Daoy (cell line): ENCODE measurements at places on chromosomes 3 and 15.

GRCh38 chr3:57512166-57512565 is 32.0 kb downstream of the DNAH12 start:
- no peak for DNase-seq

DNA sequence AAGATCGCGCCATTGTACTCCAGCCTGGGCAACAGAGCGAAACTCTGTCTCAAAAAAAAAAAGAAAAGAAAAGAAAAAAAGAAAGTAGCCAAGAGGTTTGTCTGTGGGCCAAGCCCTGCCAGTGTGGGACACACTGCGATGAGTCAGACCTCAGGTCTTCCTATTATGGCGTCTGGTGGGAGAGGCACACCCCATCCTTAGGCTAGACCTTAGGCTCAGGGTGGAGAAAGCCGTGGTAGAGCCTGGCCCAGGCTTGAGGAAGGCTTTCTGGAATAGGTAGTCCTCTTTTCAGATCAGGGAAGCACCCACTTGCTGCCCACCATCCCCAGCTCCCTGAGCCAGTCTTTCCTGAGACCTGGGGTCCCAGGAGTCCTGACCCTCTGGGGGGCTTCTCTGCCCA is 6.0 kb downstream of the HEMK1 start:
- peak; percentile 46 for DNase-seq

DNA sequence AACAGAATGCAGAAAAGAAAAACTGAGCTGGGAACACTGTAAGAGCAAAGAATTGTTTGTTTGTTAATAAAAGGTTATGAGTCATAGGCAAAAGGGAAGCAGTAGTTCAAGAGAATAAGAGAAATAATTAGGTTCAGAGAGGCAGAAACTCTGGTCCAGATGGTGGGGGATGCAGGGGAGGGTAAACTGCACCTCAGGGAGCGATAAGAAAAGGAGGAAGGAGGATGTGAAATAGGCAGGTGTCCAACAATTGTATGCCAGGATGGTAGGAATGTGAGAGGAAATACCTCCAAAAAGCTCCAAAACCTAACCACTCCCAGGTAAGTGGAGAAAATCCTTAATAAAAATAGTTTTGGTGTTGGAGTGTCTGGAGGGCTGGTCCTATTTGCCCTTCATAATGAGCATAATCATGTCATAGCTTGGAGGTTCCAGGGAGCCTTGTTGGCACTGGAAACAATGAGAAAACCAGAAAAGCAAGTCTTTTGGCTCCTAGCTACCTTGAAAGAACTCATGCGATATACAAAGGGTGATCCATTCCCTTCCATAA is 405.4 kb upstream of the TBL1XR1 start:
- no peak for DNase-seq

- no peak for DNase-seq
Measured at GRCh38 chr3:18657858-18658820, 233.0 kb upstream of the SATB1 start.

GRCh38 chr15:77749236-77749997 is 116.7 kb upstream of the LINGO1 start:
- no peak for DNase-seq

DNA sequence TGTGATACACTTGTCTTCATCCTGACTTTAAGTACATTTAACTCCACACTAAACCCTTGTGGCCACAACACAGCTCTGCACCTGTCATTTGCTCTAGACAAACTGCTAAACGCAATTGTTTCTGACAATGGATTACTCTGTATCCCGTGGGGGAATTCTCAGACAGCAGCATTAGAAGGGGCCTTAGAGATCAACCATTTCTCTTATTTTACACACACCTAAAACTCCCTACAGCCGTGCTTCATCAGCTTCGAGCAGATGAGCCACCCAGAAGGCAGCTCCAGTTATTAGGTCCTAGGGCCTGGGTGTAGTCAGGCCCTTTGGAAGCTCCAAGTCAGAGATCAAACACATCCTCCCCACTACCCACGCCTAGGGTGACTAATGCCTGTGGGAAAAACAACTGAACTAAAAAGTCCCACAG is 1.3 kb upstream of the IL12A start:
- peak; percentile 58 for DNase-seq

DNA sequence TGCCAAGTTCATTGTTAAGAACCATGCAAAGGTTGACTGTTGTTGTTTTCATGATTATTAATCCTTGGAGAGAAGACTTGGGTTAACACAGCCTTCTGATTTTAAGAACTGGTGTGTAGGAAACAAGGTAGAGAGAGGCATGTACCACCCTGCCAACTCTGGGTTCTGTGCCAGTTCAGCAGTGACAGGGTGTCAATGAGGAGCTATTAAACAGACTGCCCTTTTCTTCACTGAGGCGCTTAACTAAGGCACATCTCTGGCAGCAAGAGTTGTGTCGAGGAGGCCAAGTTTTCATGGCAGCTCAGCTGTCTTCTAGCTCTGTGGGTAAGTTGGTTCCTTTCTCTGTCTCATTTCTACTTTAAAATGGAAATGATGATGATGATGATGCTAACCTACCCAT is 117.6 kb downstream of the FEZF2 start:
- DNase-seq = no peak

- peak; percentile 41 for DNase-seq
Measured at GRCh38 chr3:149879872-149880271, 66.9 kb downstream of the RNF13 start.

DNA sequence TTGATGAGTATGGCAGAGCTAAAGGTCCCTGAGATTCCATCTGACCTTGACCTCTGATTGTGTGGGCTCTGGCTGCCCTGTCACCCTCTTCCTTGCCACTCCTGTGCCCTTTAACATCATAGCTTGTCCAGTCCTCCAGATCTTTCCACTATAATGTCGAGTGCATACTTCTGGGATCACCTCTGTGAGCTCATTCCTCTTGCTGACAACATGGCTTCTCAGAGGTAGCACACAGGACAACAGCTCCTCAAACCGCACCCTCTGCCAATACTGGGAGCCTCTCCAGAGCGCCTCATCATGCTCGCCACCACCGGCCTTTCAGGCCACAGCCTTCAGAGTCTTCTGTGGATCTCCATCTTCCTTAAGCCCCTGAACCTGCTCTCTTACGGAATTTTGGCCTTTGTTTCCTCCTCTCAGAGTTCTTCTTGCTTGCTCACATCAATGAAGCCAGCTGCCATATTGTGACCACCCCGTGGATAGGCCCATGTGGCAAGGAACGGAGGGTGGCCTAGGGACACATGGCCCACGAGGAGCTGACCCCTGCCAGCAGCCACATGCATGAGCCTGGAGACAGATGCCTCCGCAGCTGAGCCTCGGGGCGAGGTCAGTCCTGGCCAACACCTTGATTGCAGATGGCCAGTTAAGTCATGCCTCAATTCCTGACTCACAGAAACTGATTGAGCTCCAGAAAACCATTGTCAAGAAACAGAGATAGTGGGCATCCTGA is 31.1 kb downstream of the PLA2G4D start:
- DNase-seq = no peak

DNA sequence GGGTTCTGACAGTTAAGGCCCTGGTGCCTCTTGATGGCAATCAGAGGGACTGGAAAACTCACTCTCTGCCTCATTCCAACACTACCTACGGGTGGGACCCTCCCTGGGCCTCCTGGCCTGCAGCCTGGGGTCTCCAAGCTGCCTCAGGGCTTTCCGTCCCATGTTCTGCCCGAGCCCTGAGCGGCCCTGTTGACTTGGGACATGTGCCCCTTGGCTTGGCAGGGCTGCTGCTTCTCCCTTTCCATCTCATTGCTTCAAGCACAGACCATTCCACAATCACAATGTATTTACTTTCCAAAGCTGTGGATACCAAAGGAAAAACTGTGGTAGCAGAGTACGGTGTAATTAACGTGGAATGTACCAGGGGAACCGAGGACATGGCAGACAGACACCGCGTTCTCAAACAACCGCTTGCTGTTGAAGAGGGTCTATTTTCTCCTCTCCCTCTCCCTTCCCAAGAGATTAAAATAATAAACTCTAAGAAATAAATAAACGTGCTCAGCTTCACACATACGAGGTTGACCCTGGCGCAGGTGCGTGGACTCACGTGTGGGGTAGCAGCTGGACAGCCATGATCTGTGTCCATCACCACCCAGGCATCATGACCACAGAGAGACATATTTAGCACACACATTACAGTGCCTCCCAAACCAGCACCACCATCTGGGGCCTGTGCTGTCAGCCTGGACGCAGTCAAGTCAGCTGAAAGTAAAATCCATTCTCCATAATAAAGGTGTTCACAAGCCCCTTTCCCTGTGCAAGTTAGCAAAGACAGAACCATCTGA is 172.0 kb downstream of the XXYLT1 start:
- DNase-seq = no peak

DNA sequence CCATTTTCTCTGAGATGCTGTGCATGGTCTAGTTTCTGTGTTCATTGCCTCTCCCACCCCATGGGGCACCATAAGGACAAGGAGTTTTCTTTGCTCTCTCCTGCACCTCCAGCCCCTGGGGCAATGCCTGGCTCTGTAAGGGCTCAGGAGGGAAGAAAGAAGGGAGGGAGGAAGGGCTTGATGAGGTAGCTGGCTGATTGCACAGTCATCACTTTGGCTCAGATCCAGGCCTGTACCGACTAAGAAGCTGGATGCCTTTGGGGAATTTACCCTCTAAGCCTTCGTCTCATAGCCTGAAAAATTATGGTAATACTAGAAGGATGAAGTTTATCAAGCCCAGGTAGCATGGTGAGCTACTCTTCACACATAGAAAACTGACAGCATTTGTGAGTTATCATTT is 382.9 kb downstream of the GABRG3 start:
- DNase-seq = peak; percentile 25

DNA sequence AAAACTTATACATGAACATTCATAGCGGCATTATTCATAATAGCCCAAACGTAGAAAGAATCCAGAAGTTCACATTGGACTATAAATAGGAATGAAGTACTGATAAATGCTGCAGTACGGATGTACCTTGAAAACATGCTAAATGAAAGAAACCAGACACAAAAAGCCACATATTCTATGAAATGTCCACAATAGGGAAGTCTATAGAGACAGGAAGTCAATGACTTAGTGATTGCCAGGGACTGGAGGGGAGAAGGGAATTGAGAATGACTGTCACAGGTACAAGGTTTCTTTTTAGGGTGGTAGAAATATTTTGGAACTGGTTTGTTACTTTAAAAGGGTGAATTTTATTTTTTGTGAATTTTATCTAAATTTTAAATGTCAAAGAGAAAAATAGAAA is 71.4 kb upstream of the SKOR1 start:
- no peak for DNase-seq

DNA sequence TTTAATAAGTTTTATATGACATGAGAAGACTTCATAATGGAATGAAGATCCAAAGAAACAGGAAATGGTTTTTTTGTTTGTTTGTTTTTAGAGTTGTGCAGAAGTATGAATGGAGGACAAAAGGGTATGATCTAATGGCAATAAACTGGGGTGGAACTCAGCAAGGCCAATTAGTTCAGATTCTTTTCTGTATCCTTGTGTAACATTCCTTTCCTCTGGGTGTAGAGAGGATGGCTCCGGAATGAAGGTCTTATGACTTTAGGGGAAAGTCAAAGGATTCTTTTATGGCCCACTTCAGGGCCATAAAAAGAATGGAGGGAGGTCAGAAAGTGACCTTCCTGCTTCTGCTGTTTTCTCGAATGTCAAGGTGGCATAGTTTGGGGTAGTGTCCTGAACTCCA is 152.6 kb downstream of the DPH6 start:
- no peak for DNase-seq

DNA sequence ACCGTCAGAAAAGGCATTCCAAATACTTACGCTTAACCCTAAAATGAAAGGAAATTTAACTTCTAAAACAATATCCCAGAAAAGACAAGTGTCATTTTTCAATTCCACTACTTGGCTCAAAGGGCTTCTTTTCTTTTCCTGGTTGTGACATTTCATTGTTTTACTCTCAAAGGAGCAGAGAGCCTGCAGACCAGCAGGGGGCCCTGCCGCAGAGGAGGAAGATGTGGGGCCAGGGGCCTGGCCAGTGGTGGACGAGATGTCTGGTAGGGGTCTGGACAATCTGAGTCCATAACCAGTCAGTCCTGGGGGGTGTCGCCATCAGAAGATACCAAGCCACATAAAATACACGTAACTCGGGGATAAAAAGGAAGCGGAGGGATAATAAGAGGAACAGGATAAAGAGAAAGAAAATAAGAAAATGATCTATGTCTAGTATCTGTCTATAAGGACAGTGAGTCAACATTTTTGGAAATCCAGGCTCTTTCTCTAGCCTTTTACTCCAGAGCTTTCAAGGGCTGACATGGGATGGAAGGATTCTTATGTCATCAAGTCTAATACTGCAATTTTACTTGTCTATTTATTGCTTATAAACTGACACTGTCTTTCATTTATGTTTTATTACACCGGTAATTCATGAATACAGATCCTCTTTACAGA is 54.2 kb upstream of the ARHGEF3 start:
- DNase-seq = peak; percentile 32

GRCh38 chr3:63705092-63705645 is 52.7 kb downstream of the SNTN start:
- DNase-seq = no peak

GRCh38 chr3:178385280-178385952 is 150.8 kb upstream of the KCNMB2 start:
- DNase-seq = peak; percentile 27

DNA sequence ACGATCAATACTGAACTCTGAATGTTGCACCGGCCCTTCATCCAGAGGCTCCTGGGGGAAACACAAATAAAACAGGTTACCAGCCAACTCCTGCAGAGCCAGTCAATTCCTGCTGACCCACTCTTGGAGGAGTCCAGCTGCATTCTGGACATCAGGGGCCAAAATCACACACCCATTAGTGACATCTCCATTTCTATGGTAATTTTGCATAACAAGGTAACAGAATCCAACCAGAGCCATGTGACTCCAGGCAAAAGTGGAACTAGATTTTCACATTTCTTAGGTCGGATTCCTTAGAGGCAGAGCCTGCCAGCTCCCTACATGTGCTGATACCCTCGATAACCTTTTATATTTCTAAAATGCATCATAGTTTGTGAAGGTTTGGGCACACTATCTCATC is 119.2 kb upstream of the CTNNB1 start:
- DNase-seq = no peak

GRCh38 chr15:96515371-96515770 is 184.9 kb downstream of the NR2F2 start:
- no peak for DNase-seq

- no peak for DNase-seq
Measured at GRCh38 chr3:140053794-140054193, 118.8 kb downstream of the CLSTN2 start.

GRCh38 chr3:136778865-136779264 is 26.7 kb upstream of the STAG1 start:
- no peak for DNase-seq

GRCh38 chr3:41960826-41961750 is 815 bp downstream of the ULK4 start:
- peak; percentile 47 for DNase-seq
